Amniotic epithelial cell (primary cell): ENCODE measurements at places on chromosomes 1 and 21.

GRCh38 chr1:23957096-23957495 lies 2.5 kb upstream of the PNRC2 start:
- DNase-seq = no peak

DNA sequence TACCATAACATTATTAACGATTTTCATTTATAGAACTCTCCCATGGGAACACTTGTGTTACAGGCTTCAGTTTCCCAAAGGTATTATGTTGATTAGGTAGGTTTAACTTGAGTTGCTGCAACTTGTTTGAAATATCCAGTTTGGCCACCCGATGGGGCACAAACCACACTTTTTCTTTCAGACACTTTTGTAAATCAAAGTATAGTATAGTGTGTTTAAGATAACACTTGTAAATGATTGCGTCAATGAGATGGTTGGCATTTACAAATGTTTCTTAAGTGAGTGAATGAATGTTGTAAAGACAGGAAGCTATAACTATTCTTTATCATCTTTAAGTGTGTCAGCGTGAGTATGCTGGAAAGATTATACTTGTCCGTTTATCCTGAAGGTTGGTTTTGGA lies 4.3 kb downstream of the XPR1 start:
- DNase-seq = peak; percentile 48

DNA sequence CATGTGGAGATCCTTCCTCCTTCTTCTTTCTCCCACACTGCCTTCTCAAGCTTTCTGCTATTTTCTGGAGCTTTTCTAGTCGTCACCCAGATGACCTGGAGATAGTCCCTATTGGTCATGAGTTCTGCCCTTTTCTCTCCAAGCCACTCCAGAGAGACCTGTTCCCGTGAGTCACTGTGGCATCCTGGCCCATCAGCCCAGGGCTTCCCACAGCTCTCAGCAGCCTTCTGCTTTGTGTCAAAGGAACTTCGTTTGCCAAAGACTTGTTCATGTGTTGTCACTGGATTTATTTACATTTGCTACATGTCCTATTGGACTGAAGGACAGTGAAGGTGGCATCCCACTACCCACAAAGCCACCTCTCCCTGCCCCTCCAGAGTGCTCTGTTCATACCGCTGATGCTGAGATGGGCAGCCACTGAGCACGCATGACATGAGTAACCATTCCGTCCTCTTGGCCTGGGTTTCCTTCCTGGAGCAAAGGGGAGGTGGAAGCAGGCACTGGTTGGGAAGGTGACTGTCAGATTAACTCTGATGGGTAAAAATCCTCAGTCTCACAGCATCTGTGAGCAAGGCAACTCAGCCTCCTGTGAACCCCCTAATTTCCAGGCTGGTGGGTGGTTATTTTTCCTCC lies 119.2 kb downstream of the EDEM3 start:
- peak; percentile 49 for DNase-seq

GRCh38 chr1:187837787-187838186 lies 1009.0 kb downstream of the PLA2G4A start:
- DNase-seq = no peak

DNA sequence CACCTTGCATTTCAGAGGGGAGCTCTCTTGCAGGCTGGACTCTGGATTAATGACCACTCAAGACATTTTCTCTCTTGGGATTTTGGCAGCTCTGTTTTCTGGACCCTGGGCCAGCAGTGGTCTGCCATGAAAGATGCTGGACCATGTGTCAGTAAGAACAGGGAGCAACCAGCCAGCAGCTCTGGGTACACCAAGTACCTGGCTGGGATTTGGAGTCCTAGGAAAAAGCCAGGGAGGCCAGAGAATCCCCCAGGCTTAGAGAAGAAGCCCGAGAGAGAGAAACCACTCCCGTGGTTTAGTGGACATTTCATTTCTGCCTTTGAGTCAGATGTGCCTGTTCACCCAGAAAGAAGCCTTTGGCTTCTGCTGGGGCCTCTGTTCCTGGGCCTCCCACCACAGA lies 2.5 kb downstream of the NFASC start:
- no peak for DNase-seq

GRCh38 chr1:111191496-111191895 lies 8.9 kb downstream of the DENND2D start:
- peak; percentile 39 for DNase-seq

DNA sequence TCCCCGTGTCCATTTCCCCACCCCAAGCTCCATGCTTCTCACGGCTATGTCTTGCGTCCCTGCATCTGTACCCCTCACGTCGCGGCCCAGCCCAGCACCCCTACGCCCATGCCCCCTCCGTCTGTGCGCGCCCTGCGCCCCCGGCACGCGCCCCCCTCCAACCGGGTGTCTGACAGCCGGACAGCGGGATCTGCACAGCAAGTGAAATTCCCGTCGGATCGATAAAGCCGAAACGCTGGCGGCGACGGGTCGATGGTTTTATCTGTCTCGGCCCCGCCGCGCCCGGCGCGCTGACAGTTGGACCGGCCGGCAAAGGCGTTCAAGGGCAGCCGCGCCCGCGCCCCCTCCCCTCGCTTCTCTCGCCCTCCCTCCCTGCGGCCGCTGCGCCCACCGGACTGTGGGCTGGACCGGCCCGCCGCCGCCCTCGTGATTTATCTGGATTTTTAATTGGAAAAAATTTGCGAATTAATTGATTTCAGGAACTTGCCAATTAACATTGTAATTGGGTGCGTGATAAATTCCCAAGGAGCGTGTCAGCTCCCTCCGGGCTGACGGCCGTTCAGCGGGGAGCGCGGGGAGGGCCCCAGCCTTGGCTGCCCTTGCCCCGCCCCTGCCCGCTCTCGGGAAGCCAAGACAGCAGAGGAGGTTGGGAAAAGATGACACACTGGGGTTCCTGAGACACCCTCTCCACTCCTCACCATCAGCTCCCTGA lies 57.1 kb downstream of the TMEM53 start:
- no peak for DNase-seq

DNA sequence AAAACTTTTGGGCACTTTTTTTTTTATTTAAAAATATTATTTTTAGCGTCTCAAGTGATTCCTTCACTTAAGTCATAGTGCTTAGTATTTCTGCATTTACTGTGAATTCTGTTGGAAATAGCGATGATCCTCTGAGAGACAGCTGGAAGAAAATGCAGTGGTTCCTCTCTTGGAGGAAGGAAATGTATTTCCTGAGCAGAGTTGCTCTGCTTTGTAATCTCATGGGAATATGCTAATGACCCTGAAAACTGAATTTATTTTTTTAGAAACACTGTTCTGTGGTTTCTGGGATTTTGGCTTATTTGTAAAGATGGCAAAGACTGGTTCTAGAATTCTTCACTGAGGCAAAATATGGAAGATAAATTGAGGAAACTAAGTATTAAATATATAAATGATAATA lies 88.9 kb downstream of the NTNG1 start:
- DNase-seq = no peak
